ENCODE measurements at places on chromosomes 11 and 22.

DNA sequence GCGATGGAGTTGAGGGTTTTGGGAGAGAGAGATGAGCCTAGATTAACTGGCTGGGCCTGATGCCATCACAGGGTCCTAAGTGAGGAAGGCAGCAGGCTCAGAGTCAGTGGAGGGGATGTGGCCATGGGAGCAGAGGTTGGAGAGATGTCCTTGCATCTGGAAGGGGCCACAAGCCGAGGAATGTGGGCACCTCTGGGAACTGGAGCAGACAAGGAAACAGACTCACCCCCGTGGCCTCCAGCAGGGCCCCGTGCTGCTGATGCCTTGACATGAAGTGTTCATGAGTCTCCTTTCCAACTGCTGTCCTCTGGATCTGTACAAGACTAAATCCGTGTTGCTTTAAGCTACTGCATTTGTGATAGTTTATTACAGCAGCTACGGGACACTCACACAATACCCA lies 49.2 kb downstream of the SHISAL1 start:
- no peak for DNase-seq

- no peak for DNase-seq
These were observed 10.6 kb downstream of the MTFP1 start for GRCh38 chr22:30436196-30436595.

GRCh38 chr11:2751523-2752203 lies 51.9 kb upstream of the KCNQ1OT1 start:
- DNase-seq = no peak

GRCh38 chr11:124878759-124879492 lies 13.7 kb downstream of the ROBO3 start:
- DNase-seq = no peak

- DNase-seq = peak; percentile 38
These were observed 7.1 kb downstream of the TMA7B start for GRCh38 chr22:39967103-39967829.

DNA sequence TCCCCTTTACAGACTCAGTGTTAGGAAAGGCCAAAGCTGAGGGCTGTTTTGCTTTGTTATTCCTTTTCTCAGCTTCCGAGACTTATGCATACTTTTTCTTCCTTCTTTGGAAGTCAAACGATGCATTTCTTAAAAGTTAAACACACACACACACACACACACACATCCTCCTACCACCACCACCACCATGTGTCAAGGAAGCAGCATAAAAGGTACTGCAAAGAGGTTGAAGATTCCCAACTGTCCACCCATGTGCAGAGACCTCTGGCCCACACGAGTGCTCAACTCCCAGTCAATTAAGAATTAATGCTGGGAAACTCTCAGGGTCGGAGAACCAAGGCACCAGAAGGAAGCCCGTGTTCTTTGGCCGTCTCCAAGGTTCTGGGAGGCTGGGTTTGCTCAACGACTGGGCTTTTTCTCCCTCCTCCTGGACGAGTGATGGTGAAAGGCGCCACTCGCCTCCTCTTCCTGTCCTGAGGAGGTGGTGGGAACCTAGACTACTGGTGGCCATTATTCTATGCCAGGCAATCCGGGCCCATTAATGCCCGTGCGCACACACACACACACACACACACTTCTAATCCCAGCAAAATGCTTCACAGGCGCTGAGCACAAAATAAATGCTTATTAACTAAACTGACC lies 15.1 kb downstream of the MN1 start:
- DNase-seq = no peak

- DNase-seq = no peak
These were observed 150.9 kb downstream of the CRYBB2 start for GRCh38 chr22:25370322-25370721.

DNA sequence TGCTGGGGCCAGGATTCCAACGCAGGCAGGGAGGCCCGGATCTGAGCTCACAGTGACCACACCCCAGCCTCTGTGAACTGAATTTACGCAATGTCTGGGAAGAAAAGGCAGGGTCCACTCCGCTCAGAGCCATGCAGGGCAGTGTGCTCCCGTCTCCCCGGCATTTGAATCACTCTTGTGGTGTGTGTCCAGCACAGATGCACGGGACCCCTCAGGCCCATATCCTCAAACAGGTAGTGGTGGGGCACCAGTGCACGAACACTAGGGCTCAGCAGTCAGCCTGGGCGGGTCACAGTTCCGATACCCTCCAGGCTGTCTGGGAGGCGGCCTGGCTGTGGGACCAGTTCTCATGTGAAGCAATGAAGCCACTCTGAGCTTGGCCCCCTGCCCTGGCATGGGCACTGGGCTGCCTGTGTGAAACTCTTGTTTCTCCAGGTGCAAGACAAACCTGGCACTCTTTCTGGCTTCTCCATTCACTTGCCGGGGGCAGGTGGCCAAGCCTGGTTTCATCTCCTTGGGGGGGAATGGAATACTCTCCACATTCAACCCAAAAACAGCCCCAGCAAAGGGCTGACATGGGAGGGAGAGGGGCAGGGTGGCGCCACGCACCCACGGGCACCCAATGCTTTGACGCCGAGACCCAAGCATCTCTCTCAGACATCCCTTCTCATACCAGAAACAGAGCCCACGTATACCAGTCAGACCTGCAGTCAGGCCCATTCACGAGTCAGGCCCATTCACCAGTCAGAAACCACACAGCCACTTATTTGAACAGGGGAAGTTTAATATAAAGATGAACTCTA lies 14.3 kb downstream of the DHCR7 start:
- DNase-seq = no peak

GRCh38 chr11:705646-706438 lies at the start of gene EPS8L2:
Gene EPS8L2, plus strand, starts transcription at chr11:706231. Its CDS starts 3,177 bp downstream, at chr11:709408.
- peak; percentile 46 for DNase-seq

DNA sequence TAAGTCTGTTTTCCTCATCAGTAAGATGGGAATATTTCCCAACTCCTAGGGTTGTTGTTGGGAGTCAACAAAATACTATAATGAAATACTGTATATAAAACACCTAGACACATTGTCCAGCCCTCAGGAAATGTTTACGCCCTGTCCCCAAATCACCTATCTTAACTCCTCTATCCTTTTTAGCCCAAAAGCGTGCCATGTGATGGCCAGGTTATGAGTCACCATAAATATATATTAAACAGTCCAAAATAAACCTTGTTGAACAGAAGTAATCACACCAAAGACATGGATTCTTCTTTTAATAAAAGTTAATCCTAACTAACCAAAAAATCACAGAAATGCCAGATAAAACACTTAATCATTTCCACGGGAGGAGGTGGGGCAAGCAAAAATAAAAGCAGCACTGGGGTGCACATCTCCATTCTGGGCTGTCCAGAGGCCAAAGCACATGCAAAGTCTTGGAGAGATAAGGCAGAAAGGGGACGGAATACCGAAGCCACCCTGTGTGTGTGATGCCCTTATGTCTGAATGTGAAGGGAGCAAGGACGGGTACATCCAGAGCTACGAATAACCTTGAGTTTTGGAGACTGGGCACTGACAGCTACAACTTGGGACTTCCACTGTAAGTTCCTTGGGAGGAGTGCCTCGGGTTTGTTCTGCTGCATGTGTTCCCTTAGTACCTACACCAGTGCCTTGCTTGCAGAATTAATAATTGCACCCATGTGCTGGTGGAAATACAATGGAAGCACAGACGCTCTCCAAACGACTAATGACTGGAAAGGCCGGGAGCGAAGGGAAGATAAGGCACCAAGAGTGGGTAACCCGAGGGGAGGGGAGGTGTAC lies 1.1 kb downstream of the OSBP start:
- no peak for DNase-seq

DNA sequence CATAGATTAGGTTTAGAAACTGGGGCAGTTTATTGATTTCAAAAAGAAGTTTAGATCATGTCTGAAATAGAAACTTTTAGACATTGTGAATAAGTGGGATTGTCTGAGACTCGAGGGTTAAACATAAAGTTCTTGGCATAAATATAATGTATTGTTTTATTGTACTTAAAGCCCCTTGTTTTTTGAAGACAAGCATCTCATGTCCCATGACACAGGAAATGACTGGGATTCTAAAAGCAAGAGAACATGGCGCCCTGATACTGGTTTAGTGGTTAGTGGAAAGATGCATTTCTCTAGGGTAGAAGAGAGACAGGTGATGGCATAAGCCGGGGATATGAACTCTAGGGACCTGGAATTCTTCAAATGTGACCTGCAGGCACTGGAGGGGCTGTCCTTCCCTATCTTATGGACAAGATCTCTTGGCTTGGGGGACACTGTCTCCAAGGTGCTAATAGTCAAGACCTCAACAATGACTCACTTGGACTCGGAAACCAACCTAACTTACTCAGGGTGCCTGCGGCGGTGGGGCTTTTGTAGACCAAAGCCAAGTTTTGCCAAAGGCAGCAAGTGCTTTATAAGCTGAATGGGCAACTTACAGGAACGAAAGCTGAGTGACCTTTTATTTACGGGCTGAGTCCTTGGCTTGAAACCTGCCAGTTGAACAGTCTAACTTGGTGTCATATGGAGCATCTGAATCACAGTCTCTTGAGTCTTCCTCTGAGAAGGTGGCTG lies 48.2 kb downstream of the UBASH3B start:
- DNase-seq = no peak

DNA sequence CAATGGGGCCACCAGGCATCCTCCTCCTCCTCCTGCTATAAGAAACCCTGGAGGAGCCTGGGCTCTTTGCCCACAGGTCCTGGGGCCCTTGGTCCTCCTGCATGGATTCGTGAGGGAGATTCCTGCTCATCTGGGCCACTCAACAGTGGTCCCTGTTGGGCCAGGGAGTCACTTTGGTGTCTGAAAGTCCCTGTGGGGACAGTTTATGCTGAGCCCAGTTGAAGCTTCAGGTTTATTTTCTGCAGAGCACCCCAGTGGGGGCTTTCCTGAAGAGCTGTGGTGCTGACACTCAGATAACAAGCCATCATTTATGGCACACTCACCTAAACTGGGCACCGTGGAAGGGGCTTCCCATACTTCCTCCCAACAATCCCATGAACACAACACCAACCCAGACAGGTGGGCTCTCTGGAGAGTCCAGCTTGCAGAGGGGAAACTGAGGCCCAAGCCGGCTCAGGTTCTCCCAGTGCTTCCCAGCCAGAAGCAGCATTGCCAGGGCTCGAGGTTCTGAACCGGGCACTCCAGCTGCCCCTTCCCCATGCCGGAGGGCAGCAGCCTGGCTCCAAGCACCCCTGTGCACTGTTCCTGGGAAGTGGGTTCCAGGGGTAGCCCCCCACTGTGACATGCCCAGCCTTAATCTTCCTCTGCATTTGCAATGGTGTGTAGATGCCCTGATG lies 91.3 kb downstream of the MYEOV start:
- no peak for DNase-seq

- no peak for DNase-seq
These were observed 31.6 kb upstream of the PRR5 start for GRCh38 chr22:44670220-44670988.

DNA sequence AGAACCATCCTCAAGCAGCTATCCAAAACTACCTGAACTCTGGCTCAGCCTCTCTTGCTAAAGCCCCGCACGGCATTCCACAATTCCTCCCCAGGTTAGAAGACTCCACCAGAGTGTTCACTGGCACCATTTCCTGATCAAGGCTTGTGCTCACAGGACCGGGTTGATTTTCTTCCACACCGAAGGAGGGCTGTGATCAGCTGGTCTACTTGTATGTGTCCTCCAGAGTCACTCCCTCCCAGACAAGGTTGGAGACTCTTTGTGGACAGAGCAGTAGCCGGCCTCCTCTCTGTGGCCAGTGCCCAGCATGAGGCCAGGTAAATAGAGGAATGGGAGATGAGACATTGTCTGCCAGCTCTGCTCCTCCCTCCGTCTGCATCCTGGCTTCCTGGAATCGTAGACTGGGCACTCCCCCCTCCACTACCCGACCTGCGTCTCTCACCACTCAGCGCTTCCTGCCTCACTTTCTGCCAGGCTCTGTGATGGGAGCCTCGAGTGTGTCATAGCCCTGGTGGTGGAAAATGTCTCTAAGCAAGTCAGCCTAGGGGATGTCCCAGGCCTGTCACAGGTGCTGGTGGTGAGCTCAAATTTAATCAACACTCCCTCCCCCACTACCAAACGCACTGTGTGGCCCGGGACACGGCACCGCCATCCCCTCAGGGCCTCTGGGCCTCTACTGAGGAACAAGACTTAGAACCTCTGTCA lies 12.5 kb upstream of the TMPRSS6 start:
- peak; percentile 82 for DNase-seq

GRCh38 chr22:20238901-20239675 lies 29.0 kb downstream of the RTN4R start:
- no peak for DNase-seq

DNA sequence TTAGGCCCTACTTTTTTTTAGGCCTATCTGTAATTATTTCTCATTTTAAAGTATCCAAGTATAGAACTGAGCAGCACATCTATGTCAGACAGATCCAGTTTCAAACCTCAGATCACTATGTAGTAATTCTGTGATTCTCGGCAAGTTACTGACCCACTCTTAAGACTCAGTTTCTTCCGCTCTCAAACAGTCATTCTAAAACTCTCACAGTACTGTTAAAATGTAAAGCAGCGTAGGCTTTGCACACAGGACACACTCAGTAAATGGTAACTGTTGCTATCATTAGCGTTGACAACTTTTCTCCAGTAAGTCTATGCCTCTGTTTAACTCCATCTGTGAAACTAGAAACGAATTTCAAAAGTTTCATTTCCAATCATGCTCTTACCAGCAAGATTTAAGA lies 277.1 kb downstream of the TTC28 start:
- no peak for DNase-seq

DNA sequence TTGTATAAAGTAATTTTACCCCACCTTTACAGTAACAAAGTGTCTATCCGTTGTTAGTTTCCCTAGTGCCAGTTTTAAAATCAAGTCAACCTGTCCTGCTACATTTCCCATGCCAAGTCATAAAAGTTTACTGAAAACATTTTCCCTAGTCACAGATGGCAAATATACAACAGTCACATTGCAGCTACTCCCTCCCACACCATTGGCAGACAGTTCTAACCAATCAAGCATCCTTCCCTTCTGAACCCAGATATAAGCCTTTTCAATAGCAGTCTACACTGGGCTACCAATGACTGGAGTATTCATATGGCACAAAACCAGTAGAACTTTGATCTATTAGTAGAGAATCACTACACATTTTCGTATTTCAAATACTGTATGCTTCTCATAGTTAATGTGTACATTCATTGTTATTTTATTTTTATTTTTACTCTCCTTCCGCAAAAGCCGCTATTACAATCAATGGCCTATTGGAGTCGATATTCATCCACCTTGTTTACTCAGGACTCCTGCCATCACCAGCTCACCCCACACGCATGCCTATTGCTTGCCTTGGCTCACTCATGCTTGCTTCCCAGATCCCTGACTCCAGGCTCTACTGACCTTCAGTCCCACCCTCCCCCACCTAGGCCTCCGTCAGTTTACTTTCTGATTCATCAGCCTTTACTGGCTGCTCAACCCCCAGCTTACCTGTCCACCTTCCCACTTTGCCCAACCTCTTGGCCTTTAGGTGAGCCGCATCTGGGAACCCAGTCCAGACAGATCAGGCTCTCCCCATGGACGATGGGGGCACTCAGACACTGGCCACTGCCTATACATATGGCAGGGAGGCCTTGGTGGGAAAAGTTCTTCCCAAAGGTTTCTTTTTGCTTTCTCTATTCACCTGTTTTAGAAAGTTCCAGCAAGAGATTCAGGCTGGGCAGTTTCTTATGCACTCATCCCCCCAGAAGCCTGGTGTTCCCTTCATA lies 408.4 kb downstream of the SOX6 start:
- no peak for DNase-seq

GRCh38 chr11:61609980-61610366 lies 29.1 kb upstream of the SYT7 start:
- DNase-seq = no peak

GRCh38 chr22:48580481-48580970 lies 1247.1 kb downstream of the BRD1 start:
- DNase-seq = no peak

- no peak for DNase-seq
These were observed 70.4 kb downstream of the PHF21B start for GRCh38 chr22:44939451-44939850.

All from RCC 7860 (cell line).